EH (cell line): ENCODE measurements at places on chromosomes 12 and 14.

- no peak for DNase-seq
Measured at GRCh38 chr12:92074889-92075288, 70.8 kb downstream of the BTG1 start.

DNA sequence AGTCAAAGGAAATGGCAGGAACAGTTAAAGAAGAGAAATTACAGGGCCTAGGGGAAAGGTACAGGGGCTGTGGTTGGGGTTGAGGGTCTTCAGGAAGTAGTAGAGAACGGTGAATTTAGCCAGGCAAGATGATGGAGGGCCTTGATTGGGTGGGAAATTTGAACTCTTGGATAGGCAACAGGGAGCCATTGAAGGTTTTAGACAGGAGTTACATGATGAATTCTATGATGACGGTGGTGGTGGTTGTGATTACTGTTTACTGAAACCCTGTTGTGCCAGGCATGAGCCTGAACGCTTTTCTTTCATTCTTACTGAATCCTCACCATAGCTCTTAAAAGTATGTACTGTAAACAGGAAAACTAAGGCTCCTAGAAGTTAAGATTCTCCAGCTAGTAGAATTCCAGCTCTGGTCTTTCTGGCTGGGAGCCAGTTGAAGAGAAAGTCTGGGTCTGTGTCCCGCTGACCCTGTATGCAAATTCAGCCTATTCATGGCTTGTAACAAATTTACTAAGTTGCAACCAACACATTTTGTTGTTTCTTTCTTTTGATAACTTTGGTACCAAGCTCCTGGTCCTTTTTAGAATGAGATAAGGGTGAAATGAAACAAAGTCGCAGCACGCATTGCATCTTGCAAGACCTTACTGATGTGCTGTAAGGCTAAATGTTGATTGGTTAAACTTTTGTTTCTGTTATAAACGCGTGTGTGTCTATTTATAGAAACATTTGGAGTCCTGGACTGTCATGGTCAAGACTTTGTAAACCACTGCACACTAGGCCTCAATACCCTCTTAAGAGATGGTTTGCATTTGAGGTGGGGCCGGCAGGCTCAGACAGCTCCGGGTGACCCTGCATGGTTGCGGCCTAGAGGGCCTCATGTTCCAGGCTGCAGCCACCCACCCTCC, 6.0 kb downstream of the ORAI1 start:
- DNase-seq: peak; percentile 44

GRCh38 chr14:36665887-36666415, 4.3 kb downstream of the PAX9 start:
- DNase-seq: no peak

- no peak for DNase-seq
Measured at GRCh38 chr12:46043972-46044520, 53.7 kb upstream of the SCAF11 start.

DNA sequence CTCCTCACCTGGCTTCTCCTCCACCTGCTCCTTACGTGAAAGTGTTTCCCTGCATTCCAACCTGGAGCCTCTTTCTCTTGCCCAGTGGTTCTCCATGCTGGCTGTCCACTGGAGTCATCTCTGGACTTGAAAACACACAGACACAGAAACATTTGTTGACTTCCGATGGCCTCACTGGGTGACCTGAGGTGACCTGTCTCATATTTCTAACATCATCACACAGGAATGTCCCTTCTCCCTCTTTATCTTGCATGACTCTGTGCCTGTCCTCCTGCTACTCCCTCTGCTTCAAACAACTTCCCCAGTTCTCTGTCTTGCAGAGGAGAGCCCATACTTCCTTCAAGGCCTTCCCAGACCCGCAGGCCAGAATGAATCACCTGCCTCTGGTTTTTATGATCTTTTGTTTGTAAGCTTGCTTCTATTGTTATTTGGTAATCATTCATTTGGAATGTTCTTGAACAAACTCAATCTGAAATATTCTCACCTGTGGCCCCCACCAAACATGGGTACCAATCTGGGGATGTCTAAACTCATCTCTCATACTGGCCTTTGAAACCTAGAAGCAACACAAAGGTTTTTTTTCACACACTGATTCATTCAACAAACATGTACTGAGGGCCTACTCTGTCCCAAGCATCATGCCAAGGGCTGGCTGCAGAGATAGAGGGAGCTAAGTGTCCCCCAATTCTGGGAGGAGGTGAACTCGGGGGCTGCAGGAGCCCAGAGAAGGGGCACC, 9.7 kb upstream of the RIN3 start:
- DNase-seq: peak; percentile 96

DNA sequence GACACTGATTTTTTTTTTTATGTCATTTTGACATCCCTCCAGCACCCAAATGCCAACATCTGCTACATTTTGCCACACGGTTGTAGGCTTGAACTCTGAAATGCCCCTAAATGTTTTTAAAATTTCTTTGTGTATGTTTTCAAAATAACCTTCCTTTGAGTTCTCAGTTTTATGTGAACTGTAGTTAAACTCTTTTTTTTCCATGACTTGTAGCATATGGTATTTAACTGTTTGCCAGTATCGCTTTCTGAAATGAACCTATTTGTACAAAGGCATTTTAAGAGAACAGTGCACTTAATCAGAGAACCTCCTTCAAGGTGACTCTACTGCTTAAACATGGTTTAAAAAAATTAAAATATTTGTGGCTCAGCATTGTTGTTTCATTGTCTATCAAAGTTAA, 61.5 kb downstream of the PDE3A start:
- no peak for DNase-seq

DNA sequence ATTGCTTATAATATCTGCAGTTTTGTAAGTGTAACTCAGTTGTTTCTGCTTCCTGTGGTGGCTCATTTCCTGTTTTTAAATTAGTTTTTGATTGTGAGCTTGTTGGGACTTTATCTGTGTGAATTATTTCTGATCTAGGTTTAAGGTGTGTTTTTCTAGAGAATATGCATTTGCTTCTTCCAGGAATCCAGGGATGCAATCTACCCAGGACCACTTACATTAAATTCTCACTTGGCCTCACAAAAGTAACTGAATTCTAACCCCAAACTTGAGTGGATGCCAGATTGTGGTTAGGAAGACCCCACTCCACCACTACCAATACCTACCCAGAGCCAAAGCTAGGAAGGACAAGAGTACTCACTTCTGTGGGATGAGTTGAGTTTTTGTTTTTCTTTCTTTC, 11.9 kb downstream of the STYX start:
- no peak for DNase-seq

GRCh38 chr14:50070230-50070629, 46.1 kb downstream of the VCPKMT start:
- no peak for DNase-seq

GRCh38 chr14:63895510-63895909, 42.7 kb downstream of the SYNE2 start:
- no peak for DNase-seq

DNA sequence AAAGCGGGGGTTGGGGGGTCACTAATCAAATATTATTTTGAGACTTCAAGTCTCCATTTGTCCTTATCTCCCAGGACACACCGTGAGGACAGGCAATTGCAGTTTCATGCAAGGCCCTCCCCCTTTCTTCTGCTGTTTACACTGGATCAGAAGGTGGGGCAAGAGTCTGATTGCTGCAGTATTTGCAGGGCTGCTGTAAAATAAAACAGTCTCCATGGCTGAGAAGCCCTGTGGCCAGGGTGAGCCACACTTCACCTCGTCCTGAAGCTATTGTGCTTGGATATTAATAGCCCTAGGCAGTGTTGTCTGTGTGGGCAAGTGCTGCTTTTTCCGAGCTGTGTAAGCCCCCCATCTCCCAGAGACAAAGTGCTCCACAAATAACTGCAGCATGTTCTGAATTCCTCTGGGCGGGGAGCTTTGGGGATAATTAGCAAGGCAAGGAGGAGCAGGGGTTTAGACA, 187.4 kb upstream of the NTF3 start:
- DNase-seq: peak; percentile 54

GRCh38 chr14:65949711-65950516, 536.3 kb upstream of the CCDC196 start:
- peak; percentile 5 for DNase-seq

DNA sequence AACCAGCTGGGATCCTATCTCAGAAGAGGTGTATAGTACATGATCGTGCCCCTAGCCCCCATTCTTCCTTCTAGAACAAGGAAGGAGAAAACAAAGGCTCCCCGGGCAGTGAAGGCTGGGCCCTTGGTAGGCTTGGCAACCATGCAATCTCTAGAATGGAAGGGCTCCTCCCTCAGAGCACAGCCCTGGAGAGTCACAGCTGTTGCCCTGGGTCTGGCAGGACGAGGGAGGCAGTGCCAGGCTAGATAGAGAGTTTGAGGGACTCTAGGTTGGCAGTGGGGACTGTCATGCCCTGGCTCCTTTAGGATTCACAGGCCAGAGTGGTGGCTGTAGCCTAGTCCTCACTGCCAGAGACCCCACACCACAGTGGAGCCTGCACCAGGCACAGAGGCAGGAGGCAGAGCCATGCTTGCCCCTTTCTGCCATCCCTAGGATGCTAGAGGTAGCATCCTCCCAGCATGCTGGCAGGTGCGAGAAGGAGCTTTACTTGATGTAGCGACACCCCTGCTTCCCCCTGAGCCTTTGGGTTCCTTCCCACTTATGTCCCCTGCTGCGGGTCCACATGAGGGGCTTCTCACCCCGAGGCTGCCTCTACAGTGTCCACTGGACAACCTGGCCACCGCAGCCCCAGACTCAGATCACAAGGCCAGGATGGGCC, 33.4 kb upstream of the CIPC start:
- DNase-seq: no peak

GRCh38 chr12:66240096-66240820, 51.2 kb downstream of the IRAK3 start:
- no peak for DNase-seq

GRCh38 chr12:12941450-12942350, 10.3 kb downstream of the GPRC5D start:
- no peak for DNase-seq

DNA sequence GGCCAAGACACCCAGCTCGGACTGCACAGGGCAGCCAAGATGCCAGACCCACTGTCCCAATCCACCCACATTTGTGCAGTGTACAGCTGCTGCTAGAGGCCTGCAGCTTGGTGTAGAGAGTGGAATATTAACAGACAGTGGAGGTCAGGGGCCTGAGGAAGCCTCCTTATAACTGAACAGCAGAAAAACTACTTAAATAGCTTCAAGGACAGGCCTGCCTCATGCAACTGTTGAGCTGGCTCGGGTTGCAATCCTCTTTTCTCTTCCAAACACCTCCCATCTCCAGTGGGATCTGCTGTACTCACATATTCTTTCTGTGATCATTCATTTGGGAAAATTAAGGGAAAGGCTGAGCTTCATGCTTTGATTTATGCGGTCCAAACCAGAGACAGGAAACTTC, 1043.2 kb upstream of the TMEM132C start:
- no peak for DNase-seq

- peak; percentile 55 for DNase-seq
Measured at GRCh38 chr12:95371571-95371970, 102.4 kb upstream of the METAP2 start.

- no peak for DNase-seq
Measured at GRCh38 chr12:132852496-132852895, 23.8 kb upstream of the GOLGA3 start.

GRCh38 chr14:22915886-22916521, 2.9 kb downstream of the RBM23 start:
- no peak for DNase-seq

- no peak for DNase-seq
Measured at GRCh38 chr12:101829639-101830366, 956 bp downstream of the GNPTAB start.

- DNase-seq: no peak
Measured at GRCh38 chr14:45364565-45365156, 111.7 kb upstream of the MIS18BP1 start.

DNA sequence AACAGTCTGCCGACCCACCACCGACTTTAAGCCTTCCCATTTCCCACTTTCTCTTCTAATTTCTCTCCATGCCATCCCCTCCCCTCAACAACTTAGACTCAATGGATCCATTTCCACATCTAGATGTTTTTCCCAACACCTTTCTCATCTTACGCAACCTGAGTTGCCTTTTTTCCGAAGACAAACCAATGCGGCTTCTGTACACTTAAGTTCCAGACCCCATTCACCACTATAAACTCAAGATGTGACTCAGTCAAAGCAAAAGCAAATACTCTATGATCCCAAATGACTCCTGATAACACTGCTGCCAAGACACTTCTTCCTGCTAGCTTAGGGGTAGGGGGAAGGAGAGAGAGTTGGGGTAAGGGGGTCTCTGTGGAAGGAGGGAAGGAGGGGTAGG, 1.3 kb downstream of the IL22 start:
- DNase-seq: no peak

- DNase-seq: no peak
Measured at GRCh38 chr14:75191100-75191499, 14.7 kb upstream of the TMED10 start.

GRCh38 chr12:53868511-53868986, 70.1 kb upstream of the HOXC13 start:
- peak; percentile 33 for DNase-seq
